Kasumi-1 (cell line): ENCODE measurements at places on chromosomes 4 and X.

DNA sequence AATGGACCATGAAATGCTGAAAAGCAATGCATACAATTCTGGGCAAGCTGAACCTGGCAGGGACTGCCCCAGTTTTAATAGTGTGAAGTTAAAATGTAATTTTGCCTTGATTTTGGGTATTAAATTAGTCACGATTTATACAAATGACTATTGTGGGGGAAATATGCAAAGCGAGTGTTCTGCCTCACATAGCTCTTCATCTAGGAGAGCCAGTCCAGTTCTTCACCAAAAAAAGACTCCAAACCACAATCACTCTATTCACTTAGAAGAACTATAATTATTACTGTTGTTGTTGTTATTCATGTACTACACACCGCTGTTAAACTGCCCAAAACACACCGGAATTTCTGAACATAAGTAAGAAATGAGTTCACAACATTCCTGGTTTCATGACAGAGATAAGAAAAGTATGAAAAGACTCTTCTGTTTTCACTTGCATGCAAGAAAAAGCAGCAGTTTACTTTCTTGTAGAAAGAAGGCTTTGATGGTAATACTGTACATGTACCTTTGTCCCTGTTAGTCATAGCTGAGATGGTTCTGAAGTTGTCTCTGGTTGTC lies 101.9 kb downstream of the QRFPR start:
- no peak for DNase-seq

- no peak for DNase-seq
Observed at GRCh38 chr4:72383439-72383838, 185.6 kb downstream of the ADAMTS3 start.

DNA sequence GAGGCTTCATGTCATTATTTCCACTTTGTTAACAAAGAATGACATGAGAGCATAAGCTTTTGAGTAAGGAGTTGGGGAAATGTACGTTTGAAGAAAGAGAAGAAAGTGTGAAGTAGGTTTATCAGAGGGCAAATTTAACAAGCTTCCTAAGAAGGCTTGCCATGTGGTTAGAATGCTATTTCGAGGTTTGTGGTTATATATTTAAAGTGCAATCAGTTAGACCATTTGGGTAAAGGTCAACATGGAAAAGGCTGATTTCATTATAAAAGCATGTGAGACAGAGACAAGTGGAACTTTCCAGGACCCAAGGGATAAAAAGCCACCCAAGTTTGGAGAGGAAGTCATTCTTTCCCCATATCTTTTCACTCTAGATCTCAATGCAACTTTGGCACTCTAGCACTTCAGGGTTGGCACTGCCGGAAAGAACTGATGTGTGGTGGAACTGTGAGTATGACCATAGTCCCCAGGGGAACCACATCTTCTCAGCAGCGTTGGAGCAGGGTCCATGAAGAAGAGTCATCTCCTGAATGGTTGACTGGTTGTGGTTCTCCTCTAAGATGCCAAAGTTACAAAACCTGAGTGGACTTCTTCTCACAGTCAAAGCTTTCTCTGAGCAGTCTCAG lies 529.9 kb downstream of the MID1IP1 start:
- DNase-seq = no peak

DNA sequence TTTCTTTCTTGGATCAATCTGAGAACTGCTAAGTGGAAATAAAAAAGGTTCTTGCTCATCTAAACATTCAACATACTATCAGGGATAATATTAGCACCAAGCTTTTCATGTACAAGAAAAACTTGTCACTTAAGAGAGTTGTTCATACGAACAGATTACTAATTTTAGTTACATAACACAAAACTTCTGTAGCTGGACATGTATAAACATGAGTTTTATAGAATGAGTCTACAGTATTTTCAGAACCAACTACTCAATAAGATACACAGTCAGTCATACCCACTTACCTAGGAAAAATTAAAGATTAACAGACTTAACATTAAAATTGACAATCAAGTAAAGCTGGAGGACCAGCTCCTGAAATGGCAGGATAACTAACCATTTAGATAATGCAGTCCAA lies 540.1 kb upstream of the FAM241A start:
- no peak for DNase-seq

DNA sequence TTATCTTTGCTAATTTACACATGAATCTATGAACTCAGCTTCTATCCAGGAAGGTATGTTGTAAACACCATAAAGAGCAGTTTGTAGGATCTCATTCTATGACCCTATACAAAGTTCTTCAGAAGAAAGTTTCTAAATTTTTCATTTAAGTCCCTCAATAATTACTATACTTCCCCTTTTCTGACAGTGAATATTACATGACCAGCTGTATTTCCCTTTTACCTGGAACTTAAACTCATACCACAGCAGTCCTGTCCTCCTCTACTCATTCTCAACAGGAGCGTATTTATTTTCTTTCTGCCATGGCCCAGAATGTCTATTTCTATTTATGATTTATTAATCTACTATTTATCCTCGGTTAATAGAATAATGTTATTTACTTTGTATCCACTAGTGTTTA lies 15.8 kb downstream of the RASGEF1B start:
- DNase-seq = peak; percentile 42

DNA sequence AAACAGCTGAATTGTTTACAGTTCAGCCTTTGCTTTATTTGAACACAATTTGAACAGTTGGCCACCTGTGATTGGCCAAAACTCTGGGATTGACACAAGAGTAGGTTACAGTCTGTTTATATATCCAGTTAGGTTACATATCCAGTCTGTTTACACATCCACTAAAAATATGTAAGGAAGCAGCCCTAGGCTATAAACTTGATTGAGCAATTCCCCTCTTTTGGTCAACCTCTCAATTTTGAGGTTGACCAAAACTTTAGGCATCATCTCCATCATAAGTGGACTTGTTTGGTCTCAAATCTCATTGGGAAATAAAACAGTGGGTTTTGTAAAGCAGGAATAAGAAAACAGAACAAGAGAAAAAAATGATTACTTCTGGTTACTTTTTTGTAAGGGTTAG lies 190.8 kb downstream of the SPATA18 start:
- no peak for DNase-seq

GRCh38 chrX:41761702-41762101 lies 37.7 kb downstream of the GPR82 start:
- no peak for DNase-seq

- DNase-seq = no peak
Observed at GRCh38 chr4:188949596-188949995, 810.4 kb downstream of the TRIML1 start.

DNA sequence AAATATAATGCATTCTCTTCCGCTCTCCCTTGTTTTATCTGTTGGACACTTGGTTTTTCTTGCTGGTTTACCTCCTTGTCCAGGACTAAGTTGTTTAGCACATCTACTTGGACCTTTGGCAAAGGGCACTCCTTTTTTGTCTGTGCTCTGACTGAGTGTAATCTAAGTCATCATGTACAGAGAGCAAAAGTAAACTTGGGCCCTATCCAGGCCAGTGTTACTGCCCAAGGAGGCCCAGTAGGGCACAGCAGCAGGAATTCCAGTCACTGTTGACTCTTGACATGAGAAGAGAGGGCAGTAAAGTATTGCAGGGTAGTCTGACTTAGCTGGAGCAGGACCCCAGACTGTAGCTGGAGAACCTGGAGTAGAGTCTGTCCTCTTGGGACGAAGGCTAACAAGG lies 445.5 kb downstream of the ZIC3 start:
- DNase-seq = no peak

DNA sequence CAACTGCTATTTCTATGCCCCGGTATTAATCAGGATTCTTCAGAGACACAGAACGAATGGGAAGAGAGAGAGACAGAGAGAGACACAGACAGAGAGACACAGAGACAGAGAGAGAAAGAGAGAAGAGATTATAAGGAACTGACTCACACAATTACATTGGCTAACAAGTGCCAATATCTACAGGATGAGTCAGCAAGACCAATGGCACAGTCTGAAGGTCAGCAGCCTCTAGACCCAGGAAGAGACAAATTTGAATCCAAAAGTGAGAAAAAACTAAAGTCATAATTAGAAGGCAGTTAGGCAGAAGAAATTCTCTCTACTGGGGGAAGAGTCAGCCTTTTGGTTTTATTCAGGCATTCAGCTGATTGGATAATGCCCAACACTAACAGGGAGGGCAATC lies 187.3 kb downstream of the MAB21L2 start:
- no peak for DNase-seq

DNA sequence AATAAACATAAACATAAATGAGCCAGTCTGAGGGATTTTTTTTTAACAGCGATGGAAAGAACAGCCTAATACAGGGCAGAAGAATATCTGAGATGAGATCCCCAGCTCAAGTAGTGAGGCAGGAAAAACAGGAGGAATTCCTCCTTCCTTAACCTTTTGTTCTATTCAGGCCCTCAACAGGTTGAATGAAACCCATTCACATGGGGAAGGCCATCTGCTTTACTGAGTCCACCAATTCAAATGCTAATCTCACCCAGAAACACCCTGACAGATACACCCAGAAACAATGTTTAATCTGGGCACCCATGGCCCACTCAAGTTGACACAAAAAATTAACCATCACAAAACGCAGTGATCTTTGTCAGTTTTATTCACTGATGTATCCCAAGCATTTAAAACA lies 45.5 kb downstream of the SMIM31 start:
- DNase-seq = no peak

DNA sequence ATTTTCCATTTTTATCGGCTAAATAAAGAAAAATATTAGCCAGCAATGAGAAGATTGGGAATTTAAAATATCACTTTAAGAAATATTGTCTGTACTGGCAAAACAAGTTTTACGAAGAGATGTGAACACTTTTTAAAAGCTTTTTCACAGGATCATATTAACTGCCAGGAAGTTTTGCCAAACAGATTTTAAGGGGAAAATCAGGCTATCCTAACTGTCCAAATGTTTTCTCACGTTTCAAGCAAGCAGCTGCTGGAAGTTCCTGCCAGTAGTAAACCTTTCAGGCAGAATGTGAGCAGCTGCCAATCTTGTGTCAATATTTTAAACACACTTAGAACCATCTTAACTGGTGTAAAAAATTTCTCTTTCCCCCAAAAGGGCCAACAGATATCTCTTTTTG lies 101.1 kb downstream of the ADGRL3 start:
- DNase-seq = no peak

DNA sequence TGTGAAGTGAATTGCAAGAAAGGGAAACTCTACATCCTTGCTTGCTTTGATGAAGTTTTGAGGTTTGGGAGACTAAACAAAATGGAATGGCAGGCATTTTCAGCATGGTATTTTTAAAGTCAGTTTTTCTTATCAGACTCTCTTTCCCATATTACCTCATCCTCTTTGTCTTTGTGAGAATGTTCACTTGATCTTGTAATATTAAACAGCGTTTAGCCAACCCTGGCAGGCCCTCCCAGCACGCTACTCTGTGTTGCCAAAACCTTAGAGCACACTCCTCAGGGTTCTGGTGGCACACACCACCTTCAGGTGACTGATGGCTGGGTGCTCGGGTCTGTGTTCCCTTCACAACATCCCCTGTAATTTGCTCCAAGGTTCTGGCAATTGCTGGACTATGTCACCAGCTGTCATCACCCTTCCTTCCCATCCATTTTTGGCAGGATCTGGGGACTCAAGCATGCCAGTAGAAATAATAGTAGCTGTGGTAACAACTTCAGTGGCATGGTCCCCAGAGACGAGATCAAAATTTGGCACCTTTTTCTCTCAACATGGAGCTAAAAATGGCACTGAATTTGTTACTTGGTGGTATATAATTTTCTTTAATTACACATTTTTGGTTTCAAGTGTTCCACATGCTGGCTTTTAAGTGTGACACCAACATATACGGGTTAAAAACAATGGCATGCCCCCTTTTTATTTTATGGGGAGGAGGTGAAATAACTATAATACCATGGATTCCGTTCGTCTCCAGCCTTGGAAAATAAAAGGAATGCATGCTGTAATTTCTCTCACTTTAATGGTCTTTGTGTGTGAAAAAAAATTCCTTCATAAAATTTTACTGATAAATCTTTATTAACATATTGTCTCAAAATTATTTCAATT lies 273.1 kb downstream of the DCTD start:
- no peak for DNase-seq

DNA sequence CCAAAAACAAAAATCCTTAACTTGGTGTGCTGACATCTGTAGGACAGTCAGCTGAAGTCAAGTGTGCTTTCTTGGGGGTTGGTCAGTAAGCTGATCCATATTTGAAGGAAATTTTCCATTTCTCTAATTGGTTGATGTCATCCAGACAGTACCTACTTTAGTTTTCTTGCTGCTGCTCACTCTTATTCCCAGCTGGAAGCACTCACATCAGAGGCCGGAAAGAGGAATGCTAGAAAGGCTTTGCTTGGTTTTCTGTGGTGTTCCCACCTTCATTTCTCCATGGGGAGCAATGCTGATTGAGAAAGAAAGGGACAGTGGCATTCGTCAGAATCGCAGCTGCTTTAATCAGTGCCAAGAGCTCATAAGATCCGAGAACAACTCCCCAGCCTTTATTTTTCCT lies 227.0 kb downstream of the C4orf33 start:
- no peak for DNase-seq

DNA sequence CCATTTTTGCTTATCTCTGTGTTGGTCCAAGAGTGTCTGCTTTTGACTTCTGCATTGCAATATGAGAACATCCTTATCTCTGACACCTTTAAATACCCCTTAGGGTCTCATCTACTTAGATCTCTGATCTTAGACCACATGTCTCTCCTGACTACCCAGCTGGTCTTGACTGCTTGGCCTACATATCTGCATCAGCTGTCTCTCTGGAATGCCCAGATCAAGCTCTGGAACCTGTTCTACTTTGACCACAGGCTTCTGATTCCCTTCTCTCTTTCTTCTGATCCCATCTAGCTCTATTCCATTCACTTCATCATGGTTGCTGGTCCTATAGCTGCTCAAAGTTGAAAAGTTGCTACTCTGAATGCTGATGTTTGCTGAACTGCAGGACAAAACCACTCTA lies 301.2 kb downstream of the MAPK10 start:
- DNase-seq = no peak

GRCh38 chr4:5218376-5219069 lies 167.2 kb downstream of the STK32B start:
- no peak for DNase-seq

DNA sequence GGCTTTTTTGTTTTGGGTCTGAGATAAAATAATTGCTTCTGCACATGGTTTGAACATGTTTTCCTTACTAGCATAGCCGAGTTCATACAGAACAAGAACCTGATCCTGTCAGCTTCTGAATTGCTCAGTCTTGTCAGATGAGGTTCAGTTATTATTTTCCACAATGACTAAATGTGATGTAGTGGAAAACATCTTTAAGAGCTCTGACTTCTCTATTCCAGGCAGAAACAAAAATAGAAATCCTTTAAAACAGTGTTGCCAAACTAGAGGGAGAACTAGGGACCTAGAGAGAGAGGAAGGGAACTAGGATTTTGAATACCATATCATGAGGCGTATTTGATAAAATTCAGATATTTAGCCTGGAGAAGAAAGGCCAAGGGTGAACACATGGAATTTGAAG lies 2.0 kb downstream of the ATP6AP2 start:
- DNase-seq = no peak
